ENCODE measurements at places on chromosomes 1 and 21.

DNA sequence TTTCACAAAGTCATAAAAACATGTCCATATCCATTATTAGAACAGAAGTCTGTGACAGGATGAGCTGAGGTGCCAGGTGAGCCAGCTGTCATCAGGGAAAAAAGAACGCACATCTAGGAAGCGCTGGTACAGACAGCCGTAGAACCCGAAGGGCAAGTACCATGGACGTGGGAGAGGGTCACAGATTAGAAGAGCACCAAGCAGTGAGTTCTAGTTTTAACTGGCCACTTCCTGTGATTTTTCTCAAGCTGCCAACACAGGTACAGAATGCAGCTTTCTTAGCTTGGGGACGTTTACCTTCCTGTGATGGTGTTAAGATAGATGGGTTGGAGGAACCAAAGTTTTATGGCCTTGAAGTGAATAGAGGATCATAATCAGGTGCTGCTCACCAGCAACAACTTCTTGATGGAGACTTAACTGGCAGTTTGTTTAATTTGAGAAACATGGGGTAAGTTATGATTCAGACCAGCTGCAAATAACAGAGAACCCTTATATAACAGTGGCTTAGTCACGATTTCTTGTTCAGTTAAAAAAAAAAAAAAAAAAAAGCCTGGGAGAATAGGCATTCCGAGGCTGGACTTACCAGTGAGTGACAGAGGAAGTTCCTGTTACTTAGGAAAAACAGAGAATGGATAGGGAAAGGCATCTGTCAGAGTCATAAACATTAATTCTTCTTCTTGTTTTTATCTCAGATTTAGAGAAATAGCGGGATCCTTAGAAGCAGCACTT, 30.9 kb downstream of the AGT start:
- no peak for DNase-seq

DNA sequence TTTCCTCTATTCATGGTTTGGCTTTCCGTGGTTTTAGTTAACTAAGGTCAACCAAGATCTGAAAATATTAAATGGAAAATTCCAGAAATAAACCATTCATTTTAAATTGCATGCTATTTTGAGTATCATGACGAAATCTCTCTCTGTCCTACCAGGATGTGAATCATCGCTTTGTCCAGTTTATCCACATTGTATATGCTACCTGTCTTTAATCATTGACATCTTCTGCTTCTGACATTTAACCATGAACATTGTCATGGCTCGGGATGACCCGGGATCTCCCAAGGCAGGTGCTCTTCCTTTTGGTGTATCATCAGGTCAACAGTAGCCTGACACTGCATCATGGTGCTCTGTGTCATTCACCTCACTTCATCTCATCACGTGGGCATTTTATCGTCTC, 125.5 kb upstream of the HNRNPU start:
- DNase-seq: no peak

DNA sequence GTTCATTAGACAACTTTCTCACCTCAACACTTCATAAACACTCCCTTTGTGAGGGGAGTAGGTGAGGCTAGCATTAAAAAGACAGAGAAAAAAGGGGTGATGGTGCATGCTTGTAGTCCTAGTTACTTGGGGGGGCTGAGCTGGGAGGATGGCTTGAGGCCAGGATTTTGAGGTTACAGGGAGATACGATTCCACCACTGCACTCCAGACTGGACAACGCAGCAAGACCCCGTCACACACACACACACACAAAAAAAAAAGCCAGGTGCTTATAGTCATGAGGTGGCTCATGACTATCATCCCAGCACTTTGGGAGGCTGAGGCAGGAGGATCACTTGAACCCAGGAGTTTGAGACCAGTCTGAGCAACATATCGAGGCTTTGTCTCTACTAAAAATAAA, 29.6 kb downstream of the GON4L start:
- DNase-seq: no peak

DNA sequence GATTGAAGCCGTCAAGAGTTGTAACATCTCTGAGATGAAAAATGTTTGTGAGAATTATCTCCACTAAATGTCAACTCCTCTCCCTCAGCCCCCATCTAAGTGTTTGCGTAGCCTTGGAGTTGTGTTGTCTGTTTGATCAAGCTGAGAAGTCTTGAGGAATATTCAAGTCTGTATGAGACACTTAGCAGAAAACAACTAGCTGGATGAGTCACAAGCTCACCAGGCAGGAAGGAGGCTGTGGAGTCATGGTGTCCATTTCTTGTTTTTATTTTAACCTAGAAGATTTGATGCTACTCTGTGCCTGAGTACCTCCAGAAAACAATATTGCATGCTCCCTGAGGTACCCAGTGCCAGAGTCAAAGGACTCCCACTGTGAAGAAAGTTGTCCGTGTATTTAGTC, 211.6 kb upstream of the PLXNA2 start:
- no peak for DNase-seq

GRCh38 chr21:29638138-29638537, 301.7 kb downstream of the GRIK1 start:
- no peak for DNase-seq

GRCh38 chr1:245589316-245589715, 434.5 kb downstream of the KIF26B start:
- no peak for DNase-seq

DNA sequence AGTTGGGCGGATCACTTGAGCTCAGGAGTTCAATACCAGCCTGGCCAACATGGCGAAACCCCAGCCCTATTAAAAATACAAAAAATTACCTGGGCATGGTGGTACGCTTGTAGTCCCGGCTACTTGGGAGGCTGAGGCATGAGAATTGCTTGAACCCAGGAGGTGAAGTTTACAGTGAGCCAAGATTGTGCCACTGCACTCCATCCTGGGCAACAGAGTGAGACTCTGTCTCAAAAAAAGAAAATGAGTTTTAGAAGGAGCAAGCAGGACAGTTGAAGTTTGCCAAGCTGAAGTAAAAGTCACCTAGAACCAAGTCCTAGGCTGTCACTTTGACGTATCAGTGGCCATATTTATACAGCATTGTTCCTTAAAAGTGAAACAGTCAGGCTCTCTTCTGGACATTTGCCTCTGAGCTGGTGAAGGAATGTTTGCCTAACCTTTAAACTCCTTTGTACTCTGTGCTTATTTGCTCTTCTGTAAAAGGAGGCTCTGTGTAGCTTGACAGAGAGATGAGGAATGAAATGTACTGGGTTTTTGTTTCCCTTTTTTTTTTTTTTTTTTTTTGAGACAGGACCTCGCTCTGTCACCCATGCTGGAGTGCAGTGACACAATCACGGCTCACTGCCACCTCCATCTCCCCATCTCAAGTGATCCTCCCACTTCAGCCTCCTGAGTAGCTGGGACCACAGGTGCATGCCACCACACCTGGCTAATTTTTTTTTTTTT, 2.8 kb downstream of the RAB4A start:
- peak; percentile 52 for DNase-seq

GRCh38 chr1:17056551-17056950, 2.7 kb upstream of the SDHB start:
- no peak for DNase-seq

- no peak for DNase-seq
Observed at GRCh38 chr1:231124746-231125145, 37.1 kb upstream of the TRIM67 start.

GRCh38 chr21:33293811-33294216, 27.6 kb downstream of the IL10RB start:
- DNase-seq: no peak

GRCh38 chr1:167065471-167065870, 24.7 kb downstream of the GPA33 start:
- DNase-seq: no peak

DNA sequence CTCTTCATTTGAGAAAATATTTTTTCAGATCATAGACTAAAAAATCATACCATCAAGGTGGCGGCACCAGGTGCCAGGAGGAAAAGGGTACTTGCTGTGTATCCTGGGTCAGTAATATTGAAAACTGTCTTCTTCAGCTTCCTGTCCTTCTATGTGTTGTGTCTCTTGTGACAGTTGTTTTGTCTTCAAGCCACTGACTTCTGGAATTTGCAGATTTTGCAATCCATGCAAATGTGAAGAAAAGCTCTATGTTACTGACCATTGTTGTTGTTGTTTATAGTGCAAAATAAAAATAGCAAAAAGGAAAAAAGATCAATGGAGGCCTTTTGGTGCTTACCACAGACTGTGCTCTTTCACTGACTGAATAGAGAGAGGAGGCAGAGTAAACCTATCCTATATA, 83.2 kb upstream of the RHOU start:
- no peak for DNase-seq

DNA sequence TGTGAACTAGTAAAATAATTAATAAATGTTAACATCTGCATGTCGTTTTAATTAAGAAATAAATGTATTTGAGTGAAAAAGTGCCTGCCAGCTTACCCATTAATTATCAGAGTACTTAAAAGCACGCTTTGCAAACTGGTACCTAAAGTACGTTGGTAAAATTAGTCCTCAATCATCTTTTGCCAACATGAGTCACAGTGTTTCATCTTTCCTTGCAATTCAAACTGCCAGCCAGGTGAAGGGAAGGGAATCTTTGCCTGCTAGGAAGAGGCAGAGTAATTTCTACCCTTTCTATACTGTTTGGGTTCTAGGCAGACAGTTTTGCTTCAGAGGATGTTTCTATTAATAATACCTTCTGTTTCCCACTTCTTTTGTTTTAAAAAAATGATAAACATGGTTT, 57.2 kb upstream of the CNIH3 start:
- DNase-seq: no peak

- DNase-seq: no peak
Observed at GRCh38 chr1:16109571-16109970, 36.1 kb upstream of the FAM131C start.

DNA sequence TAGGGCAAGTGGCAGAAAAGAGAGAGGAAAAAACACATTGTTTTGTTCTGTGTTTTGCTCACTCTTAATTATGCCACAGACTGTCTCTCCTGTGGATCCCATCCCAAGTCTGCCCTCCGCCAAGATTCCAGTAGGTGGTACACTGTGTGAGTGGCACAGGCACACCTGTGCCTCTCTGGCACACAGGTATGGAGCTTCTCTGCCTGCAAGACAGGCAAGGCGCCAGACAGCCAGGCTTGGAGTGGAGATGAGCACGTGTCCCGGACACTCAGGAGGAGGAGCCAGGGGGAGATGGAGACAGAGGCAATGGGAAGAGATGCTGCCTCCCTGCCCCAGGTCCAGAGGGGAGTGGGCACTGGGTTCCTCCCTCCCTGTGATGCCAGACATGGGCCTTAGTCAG, 6.5 kb upstream of the GRIK3 start:
- no peak for DNase-seq

DNA sequence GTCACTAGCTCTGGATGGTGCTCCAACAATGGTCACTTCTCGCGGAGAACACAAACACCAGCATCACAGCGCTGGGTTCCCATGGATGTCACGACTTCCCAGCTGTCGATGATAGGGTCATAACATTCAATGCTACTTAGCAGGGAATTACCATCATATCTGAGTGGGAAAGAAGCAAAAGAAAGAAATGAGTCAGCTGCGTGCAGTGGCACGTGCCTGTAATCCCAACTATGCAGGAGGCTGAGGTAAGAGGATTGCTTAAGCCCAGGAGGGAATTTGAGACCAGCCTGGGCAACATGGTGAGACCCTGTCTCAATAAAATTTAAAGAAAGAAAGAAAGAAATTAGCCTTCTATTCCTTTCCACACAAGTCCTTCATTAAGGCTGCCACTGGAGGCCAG, 3.6 kb upstream of the RABIF start:
- no peak for DNase-seq

DNA sequence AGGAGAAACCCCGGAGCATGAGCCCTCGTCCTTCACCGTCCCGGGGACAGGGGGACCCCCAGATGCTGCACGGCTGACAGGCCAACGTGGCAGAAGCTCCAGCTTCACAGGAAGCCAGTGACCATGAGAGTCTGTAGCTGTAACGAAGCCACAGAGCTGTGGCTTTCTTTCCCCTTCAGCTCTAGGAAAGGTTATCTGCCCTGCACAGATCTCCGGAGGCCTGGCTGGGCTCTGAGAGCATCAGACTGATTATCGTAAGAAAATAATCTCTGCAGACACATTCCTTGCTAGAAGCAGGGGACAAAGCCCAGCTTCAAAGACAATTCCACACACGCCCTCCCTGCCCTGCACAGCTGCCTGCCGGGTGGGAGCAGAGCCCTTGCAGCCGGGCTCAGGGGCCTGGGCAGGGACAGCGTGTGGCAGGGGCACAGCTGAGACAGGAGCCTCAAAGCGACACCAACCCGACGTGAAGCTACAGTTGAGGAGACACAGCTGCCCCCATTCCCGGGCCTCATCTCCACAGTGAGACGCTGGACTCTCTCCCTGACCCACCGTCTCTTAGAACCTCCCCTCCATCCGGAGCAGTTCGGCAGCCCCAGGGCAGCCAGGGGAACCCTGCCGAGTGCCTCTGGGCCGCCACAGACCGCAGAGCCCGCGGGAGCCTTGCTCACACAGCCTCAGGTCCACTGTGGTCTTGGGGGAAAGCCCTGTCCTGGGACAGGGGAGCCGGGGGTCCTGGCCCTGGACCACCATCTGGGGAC, 30.6 kb downstream of the POFUT2 start:
- no peak for DNase-seq

DNA sequence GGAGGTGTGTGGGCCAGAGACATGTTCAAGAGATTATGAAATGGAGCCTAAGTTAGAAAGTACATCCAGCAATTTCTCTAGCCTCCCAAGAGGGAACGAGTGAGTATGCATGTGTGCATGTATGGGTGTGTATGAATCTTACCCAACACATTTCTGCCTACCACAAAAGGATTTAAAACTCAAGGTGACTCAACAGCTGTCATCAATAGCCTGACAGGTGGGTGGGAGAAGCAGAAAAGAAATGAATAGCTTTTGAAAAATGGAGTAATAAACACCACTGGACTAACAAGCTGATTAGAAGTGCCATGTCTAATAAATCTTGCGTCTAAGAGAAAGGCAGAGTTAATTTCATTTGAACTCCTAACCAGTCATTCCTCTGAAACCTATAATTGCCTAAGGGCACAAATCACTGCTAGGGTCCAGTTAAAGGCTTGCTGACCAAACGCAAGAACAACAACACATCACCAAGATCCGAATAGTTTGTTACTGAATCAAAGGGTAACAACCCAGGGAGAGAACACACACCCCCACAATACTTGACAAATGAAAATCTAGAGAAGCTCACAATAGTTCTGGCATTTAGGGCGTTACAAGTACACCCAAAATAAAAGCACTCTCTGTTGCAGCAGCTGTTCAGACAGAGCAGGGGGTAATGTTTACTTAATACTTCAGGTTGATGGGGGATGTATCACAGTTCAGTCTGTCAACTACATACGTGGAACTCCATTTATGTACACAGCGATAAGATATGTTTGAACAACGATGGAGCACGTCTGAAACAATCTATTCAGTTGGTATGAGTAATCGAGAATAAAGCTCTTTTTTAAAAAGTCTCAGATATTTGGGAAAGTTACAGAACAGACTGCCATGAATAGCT, 1.4 kb downstream of the KIAA0319L start:
- peak; percentile 24 for DNase-seq

- DNase-seq: no peak
Observed at GRCh38 chr1:193309936-193310475, 123.6 kb upstream of the B3GALT2 start.

DNA sequence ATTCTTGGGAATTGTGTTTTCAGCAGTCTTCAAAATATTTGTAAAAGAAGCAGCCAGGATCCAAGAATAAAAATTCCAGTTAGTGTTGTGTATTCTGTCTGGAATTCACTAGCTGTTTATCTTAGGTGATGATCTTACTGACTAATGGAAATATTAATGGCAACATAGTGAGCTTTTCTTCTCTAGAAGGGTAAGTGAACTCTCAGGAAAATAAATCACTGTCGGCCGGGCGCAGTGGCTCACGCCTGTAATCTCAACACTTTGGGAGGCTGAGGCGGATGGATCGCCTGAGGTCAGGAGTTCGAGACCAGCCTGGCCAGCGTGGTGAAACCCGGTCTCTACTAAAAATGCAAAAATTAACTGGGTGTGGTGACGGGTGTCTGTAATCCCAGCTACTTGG, 87.4 kb upstream of the KIF1B start:
- no peak for DNase-seq
